ENCODE measurements at places on chromosomes 7 and 10. TPM values are rescaled to one million over a fixed set of nuclear protein-coding genes. Genes with fewer than 3 reads are reported as not detected.

Gene SFTPA1
- not detected for total RNA-seq

Gene COBL
- total RNA-seq, result 48.1 TPM

Gene CPEB3
- total RNA-seq, result 2.8 TPM

Gene SCIN
- total RNA-seq, result 22.6 TPM

Gene PVRIG
- not detected for total RNA-seq

Gene CYP26C1
- total RNA-seq, result 0.39 TPM

Gene PWWP2B
- total RNA-seq, result 12.9 TPM

Gene PTF1A
- not detected for total RNA-seq

Gene RBP3
- not detected for total RNA-seq
